ENCODE measurements at places on chromosomes 7 and 10.

DNA sequence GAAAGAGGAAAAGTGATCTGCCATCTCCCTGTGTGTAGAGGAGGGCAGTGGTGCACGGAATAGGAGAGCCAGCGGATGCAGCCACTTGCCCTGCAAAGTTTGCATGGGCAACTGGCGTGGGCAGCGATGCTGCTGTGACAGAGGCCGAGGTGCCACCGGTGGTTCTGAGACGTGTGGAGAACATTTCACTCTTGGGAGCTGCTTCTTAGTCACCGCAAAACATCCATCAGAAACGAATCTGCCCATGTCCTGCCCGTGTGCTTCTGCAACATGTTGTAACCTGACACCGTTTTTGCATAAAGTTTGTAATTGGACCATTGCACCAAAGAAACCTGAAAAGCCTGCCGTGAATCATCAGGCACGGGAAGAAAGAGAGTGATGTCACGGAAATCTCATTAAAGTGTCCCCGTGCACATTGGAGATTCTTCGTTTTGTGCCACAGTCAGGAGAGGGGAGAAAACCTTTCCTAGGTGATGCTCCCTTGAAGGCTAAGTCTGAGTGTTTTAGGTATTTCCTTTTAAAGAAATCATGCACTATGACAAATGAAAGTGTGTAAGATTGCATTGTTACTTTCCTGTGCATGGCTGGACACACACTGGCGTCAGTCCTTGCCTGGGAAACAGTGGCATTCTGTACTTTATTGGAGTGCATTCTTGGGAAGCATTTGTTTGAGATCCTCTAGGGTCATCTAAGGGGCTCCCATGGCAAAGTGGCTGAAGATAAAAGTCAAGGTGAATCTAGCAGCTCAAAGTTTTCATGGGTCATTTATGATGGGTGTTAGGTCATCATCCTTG lies 302.6 kb downstream of the KLF6 start:
- no peak for DNase-seq

DNA sequence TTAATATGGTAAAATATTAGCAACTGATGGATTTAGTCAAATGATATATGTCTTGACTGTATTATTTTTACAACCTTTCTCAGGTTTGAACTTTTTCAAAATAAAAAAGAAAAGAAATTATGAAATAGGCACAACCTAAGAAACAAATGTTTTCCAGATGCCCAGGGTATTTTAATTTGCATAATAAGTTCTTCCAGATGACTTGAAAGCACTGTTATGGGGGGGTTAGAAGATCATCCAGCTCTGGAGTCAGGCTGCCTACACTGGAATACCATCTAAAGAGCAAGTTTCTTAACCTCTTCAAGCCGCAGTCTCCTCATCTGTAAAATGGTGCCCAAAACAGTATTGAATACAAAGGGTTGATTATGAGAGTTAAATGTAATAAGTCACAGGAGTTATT lies 32.1 kb downstream of the CREB3L2 start:
- no peak for DNase-seq

- DNase-seq: no peak
Measured at GRCh38 chr7:36306722-36307121, 82.9 kb upstream of the ANLN start.

- DNase-seq: no peak
Measured at GRCh38 chr10:126169899-126170298, 218.4 kb downstream of the ADAM12 start.

GRCh38 chr7:18962031-18962430 lies 155.4 kb downstream of the TWIST1 start:
- no peak for DNase-seq

- no peak for DNase-seq
Measured at GRCh38 chr10:128896963-128897362, 570.1 kb upstream of the MGMT start.

All from CD4-positive, alpha-beta T cell treated with Interleukin-6 for 4 hours (primary cell).